ENCODE measurements at places on chromosomes 16 and 17.

DNA sequence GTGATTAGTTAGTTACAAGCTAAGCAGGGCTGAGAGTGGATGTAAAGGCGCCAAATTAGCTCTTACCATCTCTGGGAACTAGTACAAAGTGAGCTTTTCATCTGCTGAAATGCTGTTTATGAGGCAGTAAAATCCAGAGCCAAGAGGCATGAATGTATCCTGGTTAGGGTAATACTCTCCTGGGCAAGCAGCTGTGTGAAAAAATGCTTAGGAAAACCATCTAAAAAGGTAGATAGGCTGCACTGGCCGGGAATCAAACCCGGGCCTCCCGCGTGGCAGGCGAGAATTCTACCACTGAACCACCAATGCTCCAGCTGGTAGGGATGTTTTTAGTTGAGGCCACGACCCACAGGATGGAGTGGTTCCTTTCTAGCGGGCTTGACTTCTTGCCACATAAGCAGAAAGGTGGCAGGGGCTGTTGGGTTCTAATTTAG, 23.0 kb downstream of the VAC14 start:
- no peak for DNase-seq

DNA sequence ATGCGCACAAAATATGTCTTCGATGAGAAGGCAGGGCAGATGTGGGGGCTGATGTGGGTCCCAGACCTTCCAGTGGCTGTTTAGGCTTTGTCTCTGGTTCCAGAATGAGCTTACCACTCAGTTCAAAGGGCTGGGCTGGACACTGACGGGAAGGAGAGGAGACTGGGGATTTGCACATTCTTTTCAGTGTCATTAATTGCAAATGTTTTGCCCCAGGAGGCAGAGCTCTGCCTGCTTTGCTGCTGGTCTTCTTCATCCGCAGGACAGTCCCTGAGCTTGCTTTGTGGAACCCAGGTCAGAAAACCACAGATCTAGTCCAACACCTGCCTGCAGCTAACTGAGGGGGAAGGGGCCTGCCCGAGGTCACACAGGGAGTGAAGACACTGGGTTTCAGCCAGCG, 20.9 kb downstream of the KCNG4 start:
- DNase-seq: no peak

DNA sequence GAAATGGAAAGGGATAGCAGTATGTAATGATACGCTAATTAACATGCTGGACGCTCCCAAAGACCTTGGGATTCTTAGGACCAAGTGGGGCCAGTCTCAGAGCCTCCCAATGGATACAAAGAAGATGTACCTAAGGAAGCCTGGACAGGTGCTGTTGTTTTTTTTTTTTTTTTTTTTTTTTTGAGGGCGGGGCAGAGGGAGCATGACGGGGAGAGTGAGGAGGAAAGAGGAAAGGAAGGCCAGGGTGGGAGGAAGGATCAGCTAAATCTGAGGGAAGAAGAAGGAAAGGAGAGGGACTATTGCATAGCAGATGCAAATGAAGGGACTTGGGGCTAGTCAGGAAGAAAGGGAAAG, 2.5 kb downstream of the VAMP2 start:
- no peak for DNase-seq

DNA sequence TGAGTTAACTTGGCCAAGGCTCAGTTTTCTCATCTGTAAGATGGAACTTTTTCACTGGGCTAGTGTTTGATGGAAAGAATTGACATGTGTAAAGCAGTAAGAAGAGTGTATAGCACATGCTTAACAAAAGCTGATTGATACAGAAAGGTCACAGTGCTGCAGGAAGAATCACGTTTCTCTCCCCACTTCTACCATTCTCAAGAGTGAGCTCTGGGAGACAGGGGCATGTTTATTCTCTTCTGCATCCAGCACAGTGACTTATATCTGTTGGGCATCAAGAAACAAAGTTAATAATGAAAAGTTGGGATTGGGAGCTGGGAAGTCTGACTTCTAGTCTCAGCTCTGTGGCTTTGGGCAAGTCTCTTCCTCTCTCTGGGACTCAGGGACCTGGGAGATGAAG, 55.3 kb downstream of the IRX3 start:
- DNase-seq: no peak

DNA sequence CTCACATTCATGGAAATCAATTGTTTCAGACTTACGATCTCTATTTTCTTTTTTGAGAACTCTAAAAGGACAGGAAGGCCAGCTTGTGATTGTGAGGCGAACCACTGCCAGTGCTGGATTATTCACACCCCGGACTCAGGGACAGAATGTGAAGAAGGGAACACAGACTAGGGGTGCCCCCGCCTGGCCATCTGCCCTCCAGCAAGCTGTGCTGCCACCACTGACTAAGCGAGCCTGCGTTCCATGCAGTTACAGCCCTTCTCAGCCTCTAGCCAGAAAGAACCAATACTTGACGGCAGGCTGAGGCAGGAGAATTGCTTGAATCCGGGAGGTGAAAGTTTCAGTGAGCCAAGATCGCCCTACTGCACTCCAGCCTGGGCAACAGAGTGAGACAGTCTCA, 2.8 kb downstream of the HAGH start:
- DNase-seq: peak; percentile 24

DNA sequence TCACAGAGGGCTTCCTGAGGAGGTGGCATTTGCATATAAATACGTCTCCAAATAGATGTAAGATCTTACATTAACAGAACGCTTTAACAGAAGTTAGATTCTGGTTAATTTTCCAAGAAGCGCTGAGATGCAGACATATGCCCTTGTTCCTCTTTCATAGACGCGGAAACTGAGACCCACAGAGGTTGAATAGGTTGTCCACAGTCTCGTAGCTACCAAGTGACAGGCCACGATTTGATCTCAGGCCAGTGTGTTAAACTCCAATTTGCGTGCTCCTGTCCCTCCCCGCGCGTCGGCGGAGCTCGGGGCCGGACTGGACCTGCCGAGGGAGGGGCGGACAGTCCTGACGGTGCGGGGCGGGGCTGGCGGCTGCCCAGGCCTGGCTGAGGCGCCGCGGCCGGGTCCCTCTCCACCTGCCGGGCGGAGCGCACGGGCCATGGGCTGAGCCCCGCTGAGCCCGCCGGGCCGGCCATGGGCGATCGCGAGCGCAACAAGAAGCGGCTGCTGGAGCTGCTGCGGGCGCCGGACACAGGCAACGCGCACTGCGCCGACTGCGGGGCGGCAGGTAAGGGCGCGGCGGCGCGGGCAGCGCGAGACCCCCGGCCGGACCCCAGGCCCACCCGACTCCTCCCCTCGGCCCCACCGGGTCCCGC, at the start of gene ADAP2:
Gene ADAP2, plus strand, starts transcription at position 402 of the 653 bp plus-strand sequence. Its CDS starts 70 bp downstream, at position 472.
- DNase-seq: peak; percentile 10

- no peak for DNase-seq
Observed at GRCh38 chr16:69176033-69176800, 10.7 kb upstream of the SNTB2 start.

DNA sequence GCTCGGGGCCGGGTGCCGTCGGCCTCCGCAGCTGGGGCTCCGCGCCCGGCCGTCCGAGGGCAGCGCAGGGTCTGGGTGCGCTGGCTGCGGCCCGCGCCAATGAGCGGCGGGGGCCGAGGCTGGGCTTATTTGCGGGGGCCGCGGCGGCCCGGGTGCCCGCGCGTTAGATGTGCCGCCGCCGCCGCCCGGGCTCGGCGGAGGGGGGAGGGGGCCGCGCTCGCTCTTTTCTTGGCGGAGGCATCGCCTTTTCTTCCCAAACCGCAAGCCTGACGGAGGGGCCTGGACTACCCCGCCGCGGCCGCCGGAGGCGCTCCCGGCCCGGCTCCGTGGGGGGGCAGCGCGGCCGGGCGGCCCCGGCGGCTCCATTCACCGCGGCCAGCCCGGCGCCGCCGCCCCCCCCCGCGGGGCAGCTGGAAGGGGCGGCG, at the start of gene NOTUM:
Gene NOTUM, minus strand, starts transcription at position 101 of the 425 bp plus-strand sequence. CDS start 278 bp downstream, outside the sequence.
- DNase-seq: peak; percentile 27

- no peak for DNase-seq
Observed at GRCh38 chr16:71565812-71566700, 10.8 kb downstream of the TAT start.

- no peak for DNase-seq
Observed at GRCh38 chr17:50813583-50813982, 21.8 kb upstream of the WFIKKN2 start.

GRCh38 chr16:65600629-65601028, 478.8 kb upstream of the CDH11 start:
- no peak for DNase-seq

DNA sequence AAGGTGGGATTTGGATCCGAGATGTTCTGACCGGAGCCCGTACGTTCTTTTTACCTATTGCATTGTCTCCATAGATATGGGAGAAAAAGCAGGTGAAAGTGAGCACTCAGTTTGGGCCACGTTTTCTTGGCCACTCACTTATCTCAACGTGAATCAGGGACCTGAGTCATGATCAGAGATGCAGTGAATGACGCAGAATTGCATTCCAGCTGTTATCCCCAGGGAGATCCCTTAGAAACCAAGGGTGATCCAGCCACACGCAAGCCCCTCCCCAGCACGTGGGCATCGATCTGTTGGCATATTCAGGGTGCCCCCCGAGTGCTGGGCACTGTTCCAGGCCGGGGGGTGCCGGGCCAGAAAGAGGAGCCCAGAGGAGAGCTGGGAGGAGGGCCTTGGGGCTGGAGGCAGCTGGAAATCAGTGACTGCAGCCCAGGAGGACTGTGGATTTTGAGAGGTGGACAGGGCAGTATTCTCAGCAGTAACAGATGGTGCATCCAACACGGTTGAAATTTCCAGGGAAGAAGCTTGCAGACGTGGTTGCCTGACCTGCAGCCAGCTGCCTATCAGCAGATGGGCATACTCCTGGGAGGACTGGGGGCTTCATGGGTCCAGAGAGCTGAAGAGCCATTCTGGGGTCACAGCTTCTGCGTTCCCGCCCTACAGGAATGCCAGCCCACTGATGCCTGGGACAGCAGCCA, 87.2 kb upstream of the CACNG5 start:
- DNase-seq: no peak

DNA sequence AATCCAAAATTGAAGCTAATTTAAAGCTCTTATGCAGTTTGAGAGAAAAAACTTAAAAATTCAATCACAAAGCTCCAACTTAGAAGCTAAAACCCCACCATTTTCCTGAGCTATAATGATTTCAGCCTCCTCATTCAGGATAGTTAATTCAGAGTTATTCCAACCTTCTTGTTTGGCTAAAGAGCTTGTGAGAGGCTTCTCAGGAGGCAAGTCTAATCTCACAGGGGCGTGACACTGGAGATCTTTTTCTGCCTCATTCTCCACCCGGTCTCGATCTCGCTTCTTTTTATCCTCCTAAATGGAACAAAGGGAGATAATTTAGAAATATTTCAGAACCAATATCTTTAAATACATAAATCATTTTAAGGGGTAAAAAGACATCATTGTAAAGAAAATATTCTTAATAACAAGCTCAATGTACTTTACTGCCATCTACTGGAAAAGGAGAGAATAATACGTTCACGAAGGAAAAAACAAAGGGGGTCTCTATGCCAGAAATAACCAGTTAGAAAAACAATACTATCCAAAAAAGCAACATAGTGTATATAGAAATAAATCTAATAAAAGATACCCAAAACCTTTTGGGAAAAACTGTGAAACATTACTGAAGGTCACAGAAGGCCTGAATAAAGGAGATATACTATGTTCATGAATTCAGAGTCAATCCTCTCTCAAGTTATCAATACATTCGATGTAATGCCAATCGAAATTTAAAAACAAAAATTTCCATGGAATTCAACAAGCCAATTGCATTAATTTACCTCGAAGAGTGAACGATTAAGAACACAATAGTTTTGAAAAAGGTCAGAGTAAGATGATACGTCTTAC, 13.9 kb downstream of the BRD7 start:
- no peak for DNase-seq

DNA sequence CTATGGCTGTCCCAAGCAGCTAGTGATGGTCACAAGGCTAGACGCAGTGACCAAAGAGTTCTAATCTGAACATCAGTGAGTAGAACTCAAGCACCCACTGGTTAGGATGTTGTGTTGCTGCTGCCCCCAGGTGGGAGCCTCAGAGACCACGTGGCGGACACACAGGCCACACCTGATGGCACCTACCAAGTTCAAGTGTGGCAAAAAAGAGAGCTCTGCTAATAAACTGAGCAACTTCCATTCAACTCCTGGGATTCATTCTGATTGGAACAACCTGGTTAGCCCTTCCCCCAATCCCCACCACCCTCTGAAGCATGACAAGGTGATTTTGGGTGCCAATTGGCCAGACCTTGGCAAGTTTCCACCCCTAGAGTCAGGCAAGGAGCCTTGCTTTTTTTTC, 3.5 kb upstream of the LCMT1 start:
- DNase-seq: peak; percentile 38

DNA sequence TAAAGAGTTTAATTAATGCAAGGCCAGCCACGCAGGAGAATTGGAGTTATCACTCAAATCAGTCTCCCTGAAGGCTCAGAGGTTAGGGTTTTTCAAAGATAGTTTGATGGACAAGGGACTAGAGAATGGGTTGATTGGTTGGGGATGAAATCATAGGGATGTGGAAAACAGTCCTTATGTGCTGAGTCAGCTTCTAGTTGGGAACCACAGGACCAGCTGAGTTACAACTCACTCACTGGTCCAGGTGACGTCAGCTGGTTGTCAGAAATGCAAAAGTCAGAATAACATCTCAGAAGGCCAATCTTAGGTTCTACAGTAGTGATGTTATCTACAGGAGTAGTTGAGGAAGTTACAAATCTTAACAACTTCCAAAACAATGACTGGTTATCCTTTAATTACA, 47.6 kb downstream of the CPD start:
- DNase-seq: no peak

DNA sequence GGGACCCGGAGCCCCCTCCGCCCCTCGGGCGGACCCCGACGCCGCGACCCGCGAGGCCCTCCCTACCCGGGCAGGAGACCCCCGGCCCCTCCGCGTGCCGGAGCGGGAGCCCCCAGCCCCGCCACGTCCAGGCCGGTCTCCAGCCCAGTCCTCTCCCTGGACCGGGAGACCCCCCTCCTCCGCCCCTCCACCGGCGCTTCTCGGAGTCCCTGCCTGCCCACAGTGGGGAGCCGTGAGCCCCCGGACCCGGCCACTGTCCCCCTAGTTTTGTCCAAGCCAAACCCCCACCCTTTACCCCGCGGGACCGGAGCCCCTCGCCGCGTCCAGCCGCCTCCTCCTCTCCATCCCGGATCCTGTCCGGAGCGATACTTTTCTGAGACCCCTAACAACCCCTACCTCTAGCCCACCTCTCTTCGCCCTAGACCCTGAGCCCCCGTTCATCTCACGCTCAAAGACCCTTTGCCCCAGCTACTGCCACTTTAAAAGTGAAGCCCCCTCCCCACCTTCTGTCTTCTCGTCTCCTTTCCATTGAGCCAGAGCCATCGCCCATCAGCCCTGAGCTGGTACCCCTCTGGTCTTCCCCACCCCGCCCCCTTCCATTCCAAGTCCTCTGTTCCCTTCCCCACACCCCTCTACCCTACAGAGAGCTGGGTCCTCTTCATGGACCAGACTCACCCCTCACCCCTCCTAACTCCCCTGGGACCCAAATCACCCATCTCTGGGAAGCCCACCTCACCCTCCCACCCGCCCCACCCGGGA, 1.0 kb downstream of the NECAB2 start:
- no peak for DNase-seq

GRCh38 chr17:77304051-77304745, 163.4 kb downstream of the SEC14L1 start:
- DNase-seq: no peak

Measured in stimulated activated CD4-positive, alpha-beta T cell treated with anti-CD3 and anti-CD28 coated beads, Interleukin-15, amount 100 ng/mL, for 24 hours (primary cell).